ENCODE measurements at places on chromosomes 6 and 20.

GRCh38 chr6:37942606-37943376 is 123.3 kb downstream of the ZFAND3 start:
- no peak for DNase-seq

- no peak for DNase-seq
Measured at GRCh38 chr6:43034190-43034525, 12.7 kb downstream of the RRP36 start.

GRCh38 chr6:75691012-75691411 is 58.0 kb upstream of the MYO6 start:
- no peak for DNase-seq

DNA sequence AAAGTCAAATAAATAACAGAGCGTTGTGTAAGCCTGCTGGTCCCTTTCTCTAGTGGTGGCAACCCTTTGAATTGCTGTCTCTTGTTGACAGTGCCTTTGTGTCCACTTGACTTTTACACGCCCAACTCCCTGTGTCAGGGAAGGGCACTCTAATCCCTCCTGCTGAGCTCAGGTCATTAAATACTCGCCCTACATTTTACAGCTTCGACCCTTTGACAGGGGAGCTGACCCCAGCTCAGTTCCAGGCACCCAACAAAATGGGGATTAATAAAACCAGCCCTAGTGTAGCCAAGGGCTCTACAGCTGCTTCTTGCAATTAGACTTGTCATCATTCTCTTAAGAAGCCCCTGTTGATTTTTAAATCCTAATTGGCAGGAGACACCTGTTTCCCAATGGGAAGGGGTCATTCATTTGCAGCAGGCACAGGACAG is 308.2 kb downstream of the EYA4 start:
- no peak for DNase-seq

GRCh38 chr20:49573900-49574416 is 6.0 kb upstream of the PTGIS start:
- no peak for DNase-seq

DNA sequence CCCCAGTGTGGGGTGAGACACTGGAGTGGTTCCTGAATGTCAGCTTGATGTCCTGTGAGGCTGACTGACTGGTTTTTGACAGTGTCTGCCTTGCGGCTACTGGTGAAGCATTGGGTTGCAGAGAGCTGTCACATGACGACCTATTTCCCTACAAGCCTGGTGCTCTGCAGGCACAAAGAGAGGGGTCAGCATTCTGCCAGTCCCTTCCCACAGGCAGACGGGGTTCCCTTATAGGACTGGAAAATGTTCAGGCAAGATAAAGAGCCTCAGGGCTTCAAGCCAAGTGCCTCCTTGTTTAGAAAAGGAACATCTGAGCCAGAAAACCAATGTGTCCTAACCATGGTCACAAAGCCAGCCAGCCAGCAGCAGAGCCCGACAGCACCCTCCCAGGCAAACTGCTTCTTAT is 11.0 kb downstream of the LY86 start:
- DNase-seq: no peak

DNA sequence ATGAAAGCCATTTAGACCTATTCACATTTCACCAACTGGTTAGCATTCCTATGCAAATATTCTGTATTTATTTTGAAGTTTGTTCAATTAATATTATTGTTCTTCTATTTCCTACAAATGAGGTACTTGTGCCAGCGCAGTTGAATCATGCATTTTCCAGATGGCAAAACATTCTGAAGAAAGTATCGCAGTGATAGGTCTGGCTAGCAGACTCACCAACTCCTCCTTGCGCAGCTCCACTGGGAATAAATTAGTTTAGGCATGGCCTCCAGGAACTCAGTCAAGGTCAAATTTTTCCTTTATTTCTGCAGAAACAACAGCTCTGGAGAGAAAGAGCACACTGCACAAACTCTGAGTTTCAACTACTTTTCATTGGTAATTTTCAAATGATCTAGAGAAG is 437.7 kb downstream of the COL12A1 start:
- no peak for DNase-seq

- DNase-seq: no peak
Measured at GRCh38 chr20:21100578-21101452, 5.3 kb downstream of the LINC00237 start.

DNA sequence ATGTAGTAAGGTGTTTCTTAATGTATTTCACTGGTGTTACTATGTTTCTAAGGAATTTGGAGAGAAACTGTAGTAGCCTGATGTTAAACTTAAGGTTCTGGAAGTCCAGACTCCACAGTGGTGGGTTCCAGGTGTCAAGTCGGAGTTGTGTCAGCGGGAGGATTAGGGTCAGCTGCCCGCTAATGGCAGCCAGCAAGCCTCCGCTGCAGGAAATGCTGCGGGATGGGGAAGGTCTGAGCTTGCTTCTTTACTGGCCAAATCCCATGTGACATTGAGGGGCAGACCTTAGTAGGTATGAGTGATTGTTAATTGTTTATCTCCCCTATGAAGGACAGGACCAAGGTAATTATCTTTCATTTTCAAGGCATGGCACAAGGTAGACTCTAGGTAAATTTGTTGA is 3.7 kb upstream of the ARID1B start:
- no peak for DNase-seq

GRCh38 chr20:37218441-37218840 is 39.1 kb upstream of the MROH8 start:
- DNase-seq: no peak

GRCh38 chr6:145801021-145801420 is 13.6 kb downstream of the FBXO30 start:
- DNase-seq: no peak

DNA sequence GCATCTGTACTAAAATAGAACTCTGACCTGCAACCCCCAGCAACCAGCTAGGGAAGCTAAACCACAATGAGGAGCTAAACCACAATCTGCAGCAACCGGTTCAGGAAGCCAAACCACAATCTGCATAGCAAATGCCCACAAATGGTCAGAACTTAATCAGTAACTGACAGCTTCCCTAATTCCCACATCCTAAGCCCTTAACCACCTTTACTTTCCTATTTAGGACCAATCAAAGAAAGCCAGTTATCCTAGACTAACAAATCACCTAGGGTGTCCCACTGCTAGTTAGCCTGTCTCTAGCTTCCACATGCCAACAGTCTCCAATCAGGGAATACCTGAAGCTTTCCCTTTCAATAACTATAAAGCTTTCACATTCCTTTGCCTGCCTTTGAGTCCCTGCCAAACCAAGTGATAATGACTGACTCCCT is 424.6 kb upstream of the PTCHD4 start:
- DNase-seq: no peak

DNA sequence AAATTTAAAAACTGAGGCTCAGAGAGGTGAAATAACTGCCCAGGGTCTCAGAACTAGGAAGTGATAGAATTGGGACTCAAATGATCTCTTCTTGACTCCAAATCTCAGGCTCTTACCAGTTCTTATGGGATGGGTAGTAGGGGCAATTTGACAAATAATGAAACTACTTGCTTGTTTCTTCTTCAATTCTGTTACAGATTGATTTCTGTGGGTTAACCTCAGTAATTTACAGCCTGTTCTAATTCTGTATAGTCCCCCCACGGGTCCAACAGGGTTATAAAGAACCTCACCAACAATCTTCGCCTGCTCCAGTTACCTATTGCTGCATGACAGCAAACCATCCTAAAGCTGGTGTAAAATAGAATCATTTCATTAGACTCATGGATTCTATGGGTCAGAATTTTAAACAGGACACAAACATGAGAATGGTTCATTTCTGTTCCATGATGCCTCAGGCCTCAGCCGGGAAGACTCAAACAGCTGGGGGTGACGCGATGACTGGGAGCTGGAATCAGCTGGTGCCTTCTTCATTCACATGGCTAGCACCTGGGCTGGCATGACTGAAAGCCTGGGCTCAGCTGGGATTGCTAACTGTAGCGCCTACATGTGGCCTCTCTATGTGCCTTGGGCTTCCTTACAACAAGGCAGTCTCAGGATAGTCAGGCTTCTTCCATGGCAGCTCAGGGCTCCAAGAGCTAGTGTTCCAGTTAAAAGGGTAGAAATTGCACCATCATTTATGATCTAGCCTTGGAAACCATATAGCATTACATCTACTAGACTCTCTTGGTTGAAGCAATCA is 6.6 kb upstream of the WFDC2 start:
- no peak for DNase-seq

DNA sequence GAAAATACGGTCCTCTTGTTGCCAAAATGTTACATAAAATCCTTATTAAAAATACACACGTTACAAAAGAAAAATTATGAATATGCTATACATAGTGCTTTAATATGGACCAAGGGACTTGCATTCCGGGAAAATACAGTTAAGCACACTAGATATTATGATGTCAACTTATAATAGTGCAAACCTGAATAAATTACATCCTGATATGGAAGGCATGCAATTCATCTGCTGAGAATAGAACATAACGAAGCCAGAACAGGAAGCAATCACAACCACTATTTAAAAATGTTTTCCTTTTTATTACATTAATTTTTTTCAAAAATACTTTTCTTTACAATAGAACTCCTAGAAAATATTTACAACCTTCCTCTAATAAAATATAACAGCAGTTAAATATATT is 7.8 kb upstream of the MRPS10 start:
- no peak for DNase-seq

GRCh38 chr20:20658871-20659431 is 53.5 kb downstream of the RALGAPA2 start:
- DNase-seq: no peak

- no peak for DNase-seq
Measured at GRCh38 chr20:32681175-32682084, 7.7 kb upstream of the C20orf203 start.

DNA sequence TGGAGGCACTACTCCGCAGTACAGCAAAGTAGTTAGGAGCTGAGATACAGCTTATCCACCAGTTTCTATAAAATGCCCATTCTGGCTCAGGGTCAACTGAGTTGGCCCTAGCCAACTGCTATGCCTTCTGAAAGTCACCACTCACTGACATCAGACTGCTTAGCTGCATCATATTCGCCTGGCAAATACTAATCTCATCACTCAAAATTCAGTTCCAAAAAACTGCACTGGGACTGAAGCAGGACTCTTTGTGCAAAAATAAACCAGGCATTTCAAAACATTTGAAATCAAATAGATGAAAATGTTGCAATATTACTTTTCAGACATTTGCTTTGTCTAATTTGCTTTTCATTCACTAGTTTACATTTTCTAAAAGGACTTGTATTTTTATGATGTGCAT is 230.0 kb downstream of the ALDH8A1 start:
- DNase-seq: no peak

DNA sequence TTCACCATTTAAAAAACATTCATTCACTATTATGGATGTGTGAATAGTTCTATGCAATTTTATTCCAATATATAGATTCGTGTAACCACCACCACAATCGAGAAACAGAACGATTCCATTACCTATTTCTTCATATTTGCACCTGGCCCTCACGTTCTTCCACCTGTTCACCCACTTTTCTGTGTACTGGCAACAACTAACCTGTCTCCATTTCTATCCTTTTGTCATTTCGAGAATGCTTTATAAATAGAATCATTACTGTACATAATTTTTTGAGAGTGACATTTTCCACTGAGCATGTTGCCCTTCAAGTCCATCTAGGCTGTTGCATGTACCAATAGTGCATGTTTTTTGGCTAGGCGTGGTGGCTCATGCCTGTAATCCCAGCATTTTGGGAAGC is 23.2 kb upstream of the STX11 start:
- no peak for DNase-seq

DNA sequence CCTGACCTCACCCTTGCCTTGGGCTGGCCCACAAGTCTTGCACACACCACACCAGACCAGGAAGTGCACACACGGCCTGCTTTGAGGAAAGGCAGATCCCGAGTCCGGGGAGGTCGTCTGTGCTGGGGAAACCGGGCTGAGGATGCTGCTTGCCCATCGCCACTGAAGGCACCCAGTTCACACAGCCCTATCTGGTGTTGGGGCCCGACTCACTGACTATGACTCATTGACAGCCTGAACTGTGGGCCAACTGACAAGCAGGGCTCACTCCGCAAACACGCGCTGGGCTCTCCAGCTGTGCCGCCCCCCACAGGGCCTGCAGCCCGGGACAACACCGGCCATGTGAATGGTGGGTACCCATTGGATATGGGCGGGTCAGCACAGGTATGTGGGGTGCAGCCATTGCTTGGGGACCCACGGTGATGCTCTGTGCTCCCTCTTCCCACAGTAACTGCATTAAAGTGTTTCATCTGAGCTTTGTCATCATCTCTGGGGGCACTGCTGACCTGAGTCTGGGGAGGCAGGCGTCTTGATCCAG is 1.6 kb downstream of the SAMD10 start:
- DNase-seq: no peak

DNA sequence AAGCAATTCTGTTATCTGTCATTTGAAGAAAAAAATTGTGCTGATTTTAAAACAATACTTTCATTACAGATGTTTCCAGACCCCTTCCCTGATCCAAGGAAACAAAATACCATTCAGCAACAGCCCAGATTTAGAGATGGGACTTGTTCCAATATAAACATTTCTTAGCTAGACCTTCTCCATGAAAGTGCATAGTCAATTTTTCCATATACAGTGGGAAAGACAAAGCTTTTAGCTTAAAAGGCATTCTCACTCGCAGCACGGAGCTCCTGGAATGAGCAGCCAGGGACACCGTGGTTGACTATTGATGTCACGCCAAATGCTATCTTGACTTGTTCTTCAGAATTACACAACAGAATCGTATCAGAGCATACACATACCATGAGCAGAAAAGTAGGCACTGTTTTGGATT is 21.5 kb downstream of the LAMA4 start:
- DNase-seq: no peak

DNA sequence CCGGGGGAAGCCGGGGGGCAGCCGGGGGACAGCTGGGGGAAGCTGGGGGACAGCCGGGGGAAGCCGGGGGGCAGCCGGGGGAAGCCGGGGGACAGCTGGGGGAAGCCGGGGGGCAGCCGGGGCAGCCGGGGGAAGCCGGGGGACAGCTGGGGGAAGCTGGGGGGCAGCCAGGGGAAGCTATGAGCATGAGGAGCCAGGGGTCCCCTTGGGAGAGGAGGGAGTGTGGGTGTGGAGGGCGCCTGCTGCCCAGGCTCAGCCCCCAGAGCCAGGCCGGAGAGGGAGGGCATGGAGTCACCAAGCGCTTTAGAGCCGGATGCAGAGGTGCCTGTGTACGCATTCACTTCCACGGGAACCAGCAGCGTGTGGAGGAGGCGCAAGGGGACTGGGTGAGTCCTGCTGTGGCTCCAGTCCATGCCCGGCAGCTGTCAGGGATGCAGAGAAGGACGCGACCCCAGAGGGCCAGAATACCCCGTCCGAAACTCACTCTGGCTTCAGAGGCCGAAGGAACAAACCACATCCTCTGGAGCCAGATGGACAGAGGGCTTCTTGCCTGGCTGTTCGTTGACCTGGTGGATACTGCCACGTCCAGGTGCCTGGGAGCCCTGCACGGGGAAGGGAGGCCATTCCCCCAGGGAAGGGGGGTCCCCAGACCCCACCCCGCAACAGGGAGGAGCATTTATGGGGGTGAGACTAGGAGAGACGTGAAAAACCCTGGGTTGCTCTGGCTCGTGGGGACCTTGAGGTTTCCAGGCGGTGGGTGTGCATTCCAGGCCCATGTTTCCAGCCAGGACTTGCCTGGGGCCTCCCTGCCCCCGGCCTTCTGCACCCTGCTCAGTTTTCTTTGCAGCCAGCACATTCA is 26.5 kb upstream of the DACT2 start:
- no peak for DNase-seq

Measured in GOT3 (cell line).